ENCODE measurements at places on chromosomes 7 and 10.

GRCh38 chr10:102119417-102120141, 589 bp downstream of the LDB1 start:
- peak; percentile 82 for DNase-seq

- DNase-seq = no peak
Observed at GRCh38 chr10:122515588-122516231, 44.8 kb upstream of the DMBT1 start.

GRCh38 chr7:158422196-158422886, 165.3 kb downstream of the PTPRN2 start:
- no peak for DNase-seq

DNA sequence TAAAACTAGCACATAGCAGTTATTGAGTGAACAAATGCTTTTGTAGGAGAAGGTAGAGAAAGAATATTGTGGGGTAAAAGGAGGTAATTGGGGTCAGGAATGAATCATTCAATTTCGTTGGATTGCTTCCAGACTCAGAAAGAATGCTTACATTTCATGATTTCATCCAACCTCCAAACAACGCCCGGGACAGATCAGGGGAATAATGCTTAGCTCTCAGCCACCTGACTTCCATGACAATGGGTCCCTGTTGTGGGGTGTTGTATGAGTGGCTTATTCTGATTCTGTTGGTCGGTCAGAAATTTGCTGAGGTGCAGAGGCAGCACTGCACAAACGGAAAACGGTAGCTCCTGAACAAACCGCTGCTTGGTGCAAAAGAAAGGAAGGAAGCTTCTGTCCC, 24.0 kb upstream of the INPP5F start:
- DNase-seq = no peak

DNA sequence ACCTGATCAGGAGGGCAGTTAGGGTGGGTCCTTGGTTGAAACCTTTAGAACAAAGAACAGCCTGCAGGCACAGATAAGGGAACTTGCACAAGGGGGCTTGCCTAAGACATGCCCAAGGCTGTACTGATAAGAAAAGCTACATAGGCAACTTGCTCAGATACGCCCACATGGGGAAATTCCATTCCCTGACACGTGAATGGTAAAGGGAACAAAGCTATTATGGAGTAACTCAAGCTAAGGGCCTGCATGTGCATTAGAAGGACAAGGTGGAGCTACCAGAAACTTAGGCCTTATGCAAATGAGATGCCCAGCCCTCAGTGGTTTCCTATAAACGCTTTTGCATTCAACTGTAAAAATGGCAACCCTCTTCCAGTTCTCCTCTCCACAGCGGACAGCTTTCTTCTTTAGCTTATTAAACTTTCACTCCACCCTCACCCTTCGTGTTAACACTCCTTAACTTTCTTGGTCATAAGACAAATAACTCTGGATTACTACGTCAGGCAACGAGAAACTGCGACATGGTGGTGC, 1192.1 kb upstream of the CELF2 start:
- no peak for DNase-seq

- peak; percentile 71 for DNase-seq
Observed at GRCh38 chr7:45574669-45575500, 717 bp downstream of the ADCY1 start.

GRCh38 chr10:78266741-78267469, 233.2 kb downstream of the RPS24 start:
- no peak for DNase-seq

- no peak for DNase-seq
Observed at GRCh38 chr10:106107706-106108105, 1056.8 kb downstream of the SORCS1 start.

GRCh38 chr10:95445837-95446486, 115.2 kb downstream of the SORBS1 start:
- peak; percentile 73 for DNase-seq

DNA sequence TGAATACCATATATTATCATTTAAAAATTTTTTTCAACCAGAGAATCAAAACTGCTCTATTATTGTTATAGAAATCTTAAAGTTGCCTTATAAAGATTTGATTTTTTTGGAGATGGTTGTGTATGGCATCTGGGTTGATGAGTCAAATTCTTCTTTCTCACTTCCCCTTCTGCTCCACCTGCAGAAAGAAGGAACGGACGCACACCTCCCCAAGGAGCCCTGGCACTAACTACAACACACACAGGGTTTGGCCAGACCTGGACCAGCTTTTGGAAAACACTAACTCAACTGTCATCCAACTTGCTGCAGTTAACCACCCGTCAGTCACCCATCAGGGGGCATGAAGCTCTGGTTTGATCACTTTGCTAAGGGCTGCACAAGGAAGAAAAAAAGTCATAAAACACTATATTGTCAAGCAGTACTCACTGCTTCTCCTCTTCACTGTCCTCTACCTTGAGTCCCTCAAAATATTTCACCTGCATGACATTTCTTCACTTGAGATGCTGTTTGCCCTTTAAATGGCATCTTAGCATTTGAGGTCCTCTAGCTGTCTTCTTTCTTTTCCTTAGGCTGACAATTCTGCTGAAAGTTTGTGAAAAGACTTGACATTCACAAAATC, 266.7 kb upstream of the PHF14 start:
- peak; percentile 28 for DNase-seq

DNA sequence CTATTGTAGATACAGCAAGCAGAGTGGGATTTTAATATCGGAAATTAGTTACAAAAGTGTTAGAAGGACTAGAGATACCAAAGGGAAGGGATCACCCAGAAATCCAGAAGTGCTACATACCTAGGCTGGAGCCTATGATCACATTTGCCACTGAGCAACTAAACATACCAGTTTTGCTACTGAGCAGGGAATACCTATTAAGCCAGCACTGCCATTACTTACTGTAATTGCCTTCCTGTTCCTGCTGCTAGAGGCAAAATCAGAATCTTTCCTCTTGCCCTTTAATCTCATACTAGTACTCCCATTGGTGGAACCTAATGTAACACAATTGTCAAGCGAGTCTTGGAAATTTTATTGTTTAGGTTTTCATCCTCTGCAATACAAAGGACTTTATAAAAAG, 121.7 kb downstream of the ATRNL1 start:
- no peak for DNase-seq

- DNase-seq = no peak
Observed at GRCh38 chr10:49619613-49620012, 5.8 kb downstream of the CHAT start.

GRCh38 chr10:13346283-13347042, 1.6 kb downstream of the SEPHS1 start:
- no peak for DNase-seq

GRCh38 chr10:79939969-79940368, 8.9 kb downstream of the SFTPD start:
- no peak for DNase-seq

DNA sequence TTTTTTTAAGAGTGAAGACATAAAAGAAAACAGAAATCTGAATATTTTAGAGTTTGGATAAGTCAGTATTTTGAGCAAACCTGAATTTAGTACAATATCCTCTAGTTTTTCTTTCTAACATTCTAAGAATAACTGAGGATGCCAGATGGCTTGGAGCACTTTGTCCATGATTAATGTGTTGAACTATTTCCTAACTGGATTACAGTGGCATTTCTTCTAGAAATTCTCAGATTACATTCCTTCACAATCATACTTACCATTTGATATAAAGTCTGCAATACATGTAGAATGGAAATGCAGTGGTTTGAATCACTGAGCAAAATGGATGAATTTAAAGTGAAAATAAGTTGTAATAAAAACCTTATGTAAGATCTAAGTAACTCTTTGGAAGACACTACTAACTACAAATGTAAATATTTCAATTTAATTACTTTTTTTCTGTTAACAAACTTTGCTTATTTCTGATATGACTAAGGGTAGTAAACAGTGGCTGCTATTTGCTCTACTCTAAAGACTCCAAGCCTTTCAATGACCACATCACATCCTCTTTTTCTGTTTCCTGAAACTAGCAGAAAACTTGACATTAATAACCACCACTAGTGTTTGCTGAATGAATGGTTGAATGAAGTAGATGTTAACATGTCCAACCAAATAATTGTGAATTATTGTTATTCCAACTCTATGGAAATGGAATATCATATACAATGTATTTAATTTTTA, 102.8 kb downstream of the PRKG1 start:
- DNase-seq = no peak

DNA sequence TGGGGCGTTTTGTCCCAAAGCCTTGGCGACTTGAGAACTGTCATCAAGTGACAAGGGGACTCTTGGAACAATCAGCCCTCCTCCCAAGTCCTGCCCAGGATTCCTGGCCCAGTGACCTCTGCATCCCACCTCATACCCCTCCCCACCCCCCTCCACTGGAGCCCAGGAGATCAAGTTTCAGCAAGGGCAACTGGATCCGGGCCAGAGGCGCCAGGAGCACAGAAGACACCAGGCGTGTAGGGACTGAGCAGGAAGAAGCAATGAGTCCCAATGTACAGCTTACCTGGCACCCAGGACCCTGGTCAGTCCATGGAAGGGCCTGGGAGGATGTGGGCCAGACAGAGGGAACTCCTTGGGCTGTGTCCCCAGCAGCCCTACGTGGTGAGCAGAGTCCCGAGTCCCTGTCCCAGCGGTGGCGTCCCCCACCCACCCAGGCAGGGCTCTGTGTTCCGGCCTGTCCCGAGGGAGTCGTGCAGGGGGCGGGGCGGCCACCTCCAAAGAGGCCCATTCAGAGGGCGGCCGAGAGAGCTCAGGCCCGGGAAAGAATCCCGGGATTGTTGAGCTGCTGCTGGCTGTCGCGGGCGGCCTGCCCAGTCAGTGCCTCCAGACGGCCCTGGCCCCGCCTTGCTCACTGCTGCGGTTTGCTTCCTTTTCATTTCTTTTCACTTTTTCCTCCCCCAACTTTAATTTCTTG, 254.1 kb downstream of the TNS3 start:
- DNase-seq = peak; percentile 37

DNA sequence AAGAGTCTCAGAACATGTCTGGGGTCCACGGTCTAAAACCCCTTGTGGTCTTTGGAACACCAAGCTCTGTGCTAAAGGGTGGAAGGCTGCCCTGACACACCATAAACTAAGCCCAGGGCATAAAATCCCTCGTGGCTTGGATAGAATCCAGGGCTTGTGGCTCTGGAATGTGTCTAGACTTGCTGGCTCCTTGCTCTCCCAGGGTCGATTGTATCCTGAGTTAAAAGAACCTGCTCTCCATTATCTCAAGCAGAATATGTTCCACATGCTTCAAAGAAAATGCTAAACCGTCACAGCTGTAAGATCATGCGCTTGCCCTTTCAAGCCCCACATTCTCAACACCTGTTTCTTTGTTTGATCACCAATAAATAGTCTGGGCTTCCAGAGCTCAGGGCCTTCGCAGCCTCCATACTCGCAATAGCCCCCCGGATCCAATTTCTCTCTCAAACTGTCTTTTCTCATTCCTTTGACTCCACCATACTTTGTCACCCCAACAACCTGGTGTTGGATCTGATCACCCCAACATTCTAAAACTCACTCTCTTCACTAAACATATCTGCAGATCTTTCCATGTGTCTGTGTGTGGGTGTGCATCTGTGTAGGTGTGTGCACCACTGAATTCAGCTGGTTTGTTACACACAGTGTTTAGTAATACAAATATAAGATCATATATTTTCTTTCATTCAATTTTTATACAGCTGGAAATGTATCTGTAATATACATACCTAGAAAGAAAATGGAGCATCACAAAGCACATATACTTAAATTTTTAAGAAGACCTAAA, 238.5 kb downstream of the ZMYND11 start:
- DNase-seq = no peak

DNA sequence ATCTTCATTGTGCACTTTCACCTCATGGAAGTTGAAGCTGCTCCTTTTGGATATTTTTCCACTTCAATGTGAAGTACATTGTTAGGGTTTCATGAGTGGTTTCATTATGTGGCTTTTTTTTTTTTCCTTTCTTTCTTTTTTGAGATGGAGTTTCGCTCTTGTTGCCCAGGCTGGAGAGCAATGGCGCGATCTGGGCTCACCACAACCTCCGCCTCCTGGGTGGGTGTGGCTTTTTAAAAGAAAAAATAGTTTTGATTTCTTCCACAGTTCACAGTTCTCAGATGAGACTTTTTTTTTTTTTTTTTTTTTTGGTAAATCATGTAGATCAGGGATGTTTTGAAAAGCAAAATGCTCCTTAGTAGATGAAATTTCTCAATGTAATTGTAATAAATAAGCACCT, 652.3 kb upstream of the ANKRD30A start:
- DNase-seq = no peak

DNA sequence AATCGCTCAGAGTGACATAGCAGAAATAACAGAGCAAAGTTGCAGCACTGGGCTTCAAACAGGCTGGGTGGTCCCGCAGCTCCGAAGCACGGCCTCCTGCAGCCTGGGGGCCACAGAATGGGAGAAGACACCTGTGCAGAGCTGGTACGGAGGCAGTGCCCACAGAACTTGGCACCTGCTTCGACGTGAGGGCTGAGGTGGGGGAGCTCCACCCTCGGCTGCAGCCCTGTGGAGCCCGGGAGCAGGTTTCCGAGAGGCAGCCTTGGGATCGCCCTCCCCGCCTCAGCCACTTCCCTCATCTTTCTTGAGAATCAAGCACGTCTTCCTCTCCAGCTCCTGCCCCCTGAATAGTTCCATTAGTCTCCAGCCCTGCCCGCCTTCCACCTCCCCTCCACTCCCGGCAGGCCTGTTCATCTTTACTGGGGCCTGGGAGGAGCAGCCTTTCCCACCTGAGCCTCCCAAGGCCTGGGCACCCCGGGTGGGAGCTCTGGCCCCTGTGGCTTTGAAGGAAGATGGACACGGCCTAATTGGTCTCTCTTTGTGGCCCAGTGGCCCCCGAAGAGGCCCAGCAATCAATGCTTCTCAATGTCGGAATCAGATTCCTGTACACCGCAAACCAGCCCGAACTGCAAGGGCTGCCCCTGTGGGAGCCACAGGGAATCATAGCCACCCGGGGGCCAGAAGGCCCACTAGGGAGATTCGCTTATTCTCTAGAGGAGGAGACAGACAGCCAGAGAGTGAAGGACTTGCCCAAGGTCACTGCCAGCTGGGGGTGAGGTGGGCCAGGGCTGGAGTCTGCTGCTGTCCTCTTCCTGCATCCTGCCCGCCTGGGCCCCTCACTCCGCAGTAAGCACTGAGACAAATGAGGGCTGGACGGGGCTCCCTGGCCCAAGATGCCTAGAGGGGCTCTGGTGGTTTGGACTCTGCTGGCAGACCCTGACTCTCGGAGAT, 17.0 kb upstream of the PCBD1 start:
- DNase-seq = no peak

- no peak for DNase-seq
Observed at GRCh38 chr10:123160311-123160980, 6.2 kb downstream of the BUB3 start.

DNA sequence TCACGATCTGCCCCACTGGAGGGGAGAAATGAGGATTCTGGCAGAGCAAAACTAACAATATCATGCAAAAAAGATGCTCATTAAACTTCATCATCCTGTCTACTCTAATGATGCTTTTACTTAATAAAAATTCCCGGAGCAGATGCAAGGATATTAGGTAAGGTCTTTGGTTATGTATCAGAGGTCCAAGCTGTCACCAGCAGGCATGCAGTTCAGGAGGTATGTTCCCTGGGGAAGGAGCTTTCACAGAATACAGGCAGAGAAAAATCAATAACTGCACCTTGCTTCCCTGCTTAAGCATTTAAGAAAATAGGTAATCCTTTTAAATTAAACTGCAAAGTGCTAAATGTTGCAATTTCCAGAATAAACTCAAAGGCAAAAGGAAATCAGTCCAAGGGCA, 81.6 kb upstream of the C1QL3 start:
- DNase-seq = no peak

GRCh38 chr10:97843281-97843671, 6.4 kb upstream of the GOLGA7B start:
- no peak for DNase-seq

GRCh38 chr7:114365791-114366190, 48.8 kb upstream of the FOXP2 start:
- DNase-seq = no peak

- peak; percentile 20 for DNase-seq
Observed at GRCh38 chr10:86402283-86402941, 35.8 kb upstream of the GRID1 start.
